Panc1 (cell line): ENCODE measurements at places on chromosomes 11 and 22.

- no peak for DNase-seq
Observed at GRCh38 chr11:12914400-12914912, 94.7 kb upstream of the RASSF10 start.

- no peak for DNase-seq
Observed at GRCh38 chr11:6390718-6391469, 620 bp downstream of the SMPD1 start.

GRCh38 chr22:38335077-38335476 lies 17.8 kb upstream of the CSNK1E start:
- DNase-seq = no peak

DNA sequence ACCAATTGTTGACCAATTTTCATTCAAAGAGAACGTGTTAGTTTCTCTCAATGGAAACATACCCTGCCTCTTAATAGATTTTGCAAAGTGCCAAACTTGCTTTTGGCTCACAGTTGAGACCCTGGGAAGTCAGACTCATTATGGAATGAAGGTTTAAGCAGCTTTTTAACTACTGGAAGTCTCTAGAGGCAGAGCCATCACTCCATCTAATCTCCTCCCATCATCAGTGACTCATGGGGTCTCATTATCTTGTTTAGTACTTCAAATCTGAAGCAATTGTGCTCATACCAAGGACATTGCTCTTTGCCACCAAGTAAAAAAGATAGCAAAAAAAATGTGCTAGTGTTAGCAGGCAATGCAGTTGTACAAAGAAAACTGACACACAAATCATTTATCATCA lies 537.1 kb upstream of the LRRC4C start:
- no peak for DNase-seq

GRCh38 chr11:30458541-30458940 lies 127.6 kb downstream of the MPPED2 start:
- DNase-seq = no peak
